ENCODE measurements at places on chromosomes 16 and 17. TPM values are rescaled to one million over a fixed set of nuclear protein-coding genes. Genes with fewer than 3 reads are reported as not detected.

- DNase-seq = no peak
These were observed 33.8 kb downstream of the CHD9NB start for GRCh38 chr16:53018834-53019416.

DNA sequence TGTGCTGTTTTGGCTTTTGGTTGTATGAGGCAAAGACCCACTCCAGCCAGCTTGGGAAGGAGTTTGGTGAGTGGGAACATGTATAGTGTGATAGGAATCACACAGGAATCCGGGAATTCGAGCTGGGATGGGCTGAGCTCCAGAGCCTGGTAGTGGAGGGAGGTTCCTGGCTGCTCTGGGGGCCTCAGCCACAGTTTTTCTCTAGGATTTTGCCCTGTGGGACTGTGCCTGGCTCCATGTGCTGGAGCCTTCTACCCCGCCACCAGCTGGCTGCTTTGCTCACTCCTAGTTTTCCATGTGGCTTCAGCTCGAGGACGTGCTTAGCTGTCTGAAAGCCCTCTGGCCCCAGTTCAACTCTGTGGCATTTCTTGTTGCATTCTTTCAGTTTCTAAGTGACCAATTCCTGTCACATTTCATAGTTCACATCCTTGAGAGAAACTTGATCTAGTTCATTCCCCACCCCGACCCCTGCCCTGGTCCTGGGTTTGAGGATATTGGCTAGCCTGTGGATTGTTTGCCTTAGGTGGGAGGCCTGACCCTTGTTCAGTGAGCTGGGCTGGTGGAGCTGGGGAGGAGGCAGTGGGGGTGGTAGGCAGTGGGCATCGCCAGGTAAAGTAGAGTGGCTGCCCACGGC is 5.0 kb downstream of the SEC14L1 start:
- peak; percentile 79 for DNase-seq

DNA sequence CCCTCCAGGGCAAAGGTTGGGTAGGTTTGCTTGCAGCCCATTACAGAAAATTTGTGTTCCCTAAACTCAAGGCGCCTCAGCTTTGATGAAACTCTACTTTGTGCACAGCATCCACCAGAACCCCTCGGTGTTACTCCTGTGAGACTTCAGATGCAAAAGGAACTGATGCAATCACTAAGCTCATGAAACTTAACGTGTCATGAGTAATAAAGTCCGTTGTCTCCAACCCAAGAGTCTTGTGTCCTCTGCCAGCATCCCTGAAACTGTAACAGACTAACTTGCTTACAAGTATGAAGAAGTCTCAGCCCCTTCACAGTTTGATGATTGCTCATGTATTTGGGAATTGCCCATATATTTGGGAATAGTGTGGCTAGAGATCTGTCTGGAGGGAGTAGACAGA is 74.8 kb upstream of the MARCHF10 start:
- no peak for DNase-seq

DNA sequence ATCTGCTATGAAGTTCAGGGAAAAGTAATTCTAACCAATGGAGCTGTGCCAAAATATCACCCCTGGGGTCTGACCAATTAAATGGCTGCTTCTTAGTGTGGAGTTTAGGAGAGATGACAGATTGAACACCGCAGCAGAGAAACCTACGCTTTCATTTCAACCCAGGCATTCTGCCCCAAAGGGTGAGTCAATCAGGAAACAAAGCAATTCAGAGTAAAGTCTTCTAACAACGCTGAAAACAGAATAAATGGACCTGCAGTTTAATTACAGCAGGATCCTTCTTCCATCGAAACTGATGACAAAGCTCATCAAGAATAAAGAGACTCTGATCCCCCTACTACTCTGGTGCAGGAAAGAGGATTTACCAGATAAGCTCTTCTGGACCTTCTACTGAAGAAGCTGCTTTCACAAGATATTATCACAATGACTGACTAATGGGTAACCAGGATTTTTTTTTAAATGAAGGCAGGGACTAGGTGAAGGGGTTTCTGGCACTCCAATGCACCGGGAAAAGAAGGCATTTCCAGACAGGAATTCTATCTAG is 16.7 kb downstream of the RFFL start:
- DNase-seq = no peak

DNA sequence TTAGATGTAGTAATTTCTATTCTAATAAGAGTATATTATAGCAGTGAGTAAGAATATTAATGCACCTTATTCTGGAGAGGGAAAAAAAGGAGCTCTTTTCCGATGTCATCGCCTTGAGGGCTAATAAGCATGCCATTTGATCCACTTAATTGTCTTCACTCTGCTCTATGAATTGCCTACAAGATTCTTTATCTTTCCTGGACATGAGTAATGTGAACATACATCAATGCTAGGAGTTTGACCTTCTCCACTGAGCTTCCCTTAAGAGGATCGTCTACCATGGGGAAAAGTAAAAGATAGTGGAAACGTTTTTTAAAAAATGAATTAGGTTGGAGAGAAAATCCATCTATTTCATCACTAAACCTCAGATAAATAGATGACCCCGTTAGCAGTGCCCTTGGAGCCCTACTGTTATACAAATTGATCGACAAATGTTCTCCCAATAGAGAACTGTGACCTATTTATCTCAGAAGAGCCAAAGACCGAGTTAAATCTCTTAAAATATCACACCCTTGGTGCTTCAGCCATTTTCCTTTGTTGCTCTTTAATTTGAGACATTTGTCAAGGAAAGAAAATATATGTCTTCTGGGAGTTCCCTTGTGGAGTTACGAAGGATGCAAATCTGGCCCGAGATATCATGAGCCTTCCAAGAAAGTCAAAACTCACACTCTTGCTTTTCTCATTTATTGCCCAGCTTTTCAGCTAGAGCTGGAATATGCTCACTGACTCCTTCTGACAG is 898.5 kb downstream of the KCNJ2 start:
- DNase-seq = peak; percentile 39

- DNase-seq = no peak
These were observed 182.3 kb downstream of the SHISA9 start for GRCh38 chr16:13083681-13084080.

DNA sequence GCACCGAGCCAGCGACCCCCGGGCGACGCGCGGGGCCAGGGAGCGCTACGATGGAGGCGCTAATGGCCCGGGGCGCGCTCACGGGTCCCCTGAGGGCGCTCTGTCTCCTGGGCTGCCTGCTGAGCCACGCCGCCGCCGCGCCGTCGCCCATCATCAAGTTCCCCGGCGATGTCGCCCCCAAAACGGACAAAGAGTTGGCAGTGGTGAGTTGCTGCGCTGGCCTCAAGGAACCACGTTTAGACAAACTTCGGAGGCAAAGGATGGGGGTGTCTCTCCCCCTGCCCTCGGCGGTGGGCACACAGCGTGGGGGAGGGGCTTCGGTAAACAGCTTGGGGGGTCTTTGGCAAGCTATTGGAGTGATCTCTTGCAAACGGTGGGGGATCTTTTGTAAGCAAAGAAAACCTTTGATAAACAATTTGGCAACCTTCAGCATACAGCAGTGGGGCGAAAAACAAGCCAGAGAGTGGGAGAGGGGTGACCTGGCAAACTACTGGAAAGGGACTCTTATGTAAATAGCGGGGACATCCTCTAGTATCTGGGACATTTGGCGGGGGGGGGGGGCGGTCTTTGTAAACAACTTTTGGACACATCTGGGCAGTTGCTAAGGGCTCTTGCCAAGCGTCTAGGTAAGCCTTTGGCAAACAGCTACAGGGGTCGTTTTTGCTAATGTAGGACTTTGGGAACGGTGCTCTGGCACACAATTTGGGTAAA is 587 bp downstream of the MMP2 start:
- no peak for DNase-seq

DNA sequence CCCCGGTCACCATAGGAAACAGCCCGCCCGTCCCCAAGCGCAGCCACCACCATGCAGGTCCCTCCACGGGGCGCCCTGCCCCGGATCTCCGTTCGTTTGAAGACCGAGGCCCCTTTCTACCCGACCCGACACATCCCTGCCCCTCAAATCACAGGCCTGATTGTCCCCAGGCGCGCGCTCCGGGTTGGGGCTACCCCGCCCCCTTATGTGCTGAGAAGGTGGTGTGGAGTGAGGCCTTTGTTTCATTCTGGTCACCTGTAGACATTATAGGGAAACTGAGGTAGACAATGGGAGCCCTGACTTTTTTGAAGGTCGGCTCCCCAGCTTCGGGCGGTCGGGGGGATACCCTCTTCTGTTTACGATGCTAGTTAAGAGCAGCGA is 763 bp upstream of the ACTG1 start:
- peak; percentile 90 for DNase-seq

DNA sequence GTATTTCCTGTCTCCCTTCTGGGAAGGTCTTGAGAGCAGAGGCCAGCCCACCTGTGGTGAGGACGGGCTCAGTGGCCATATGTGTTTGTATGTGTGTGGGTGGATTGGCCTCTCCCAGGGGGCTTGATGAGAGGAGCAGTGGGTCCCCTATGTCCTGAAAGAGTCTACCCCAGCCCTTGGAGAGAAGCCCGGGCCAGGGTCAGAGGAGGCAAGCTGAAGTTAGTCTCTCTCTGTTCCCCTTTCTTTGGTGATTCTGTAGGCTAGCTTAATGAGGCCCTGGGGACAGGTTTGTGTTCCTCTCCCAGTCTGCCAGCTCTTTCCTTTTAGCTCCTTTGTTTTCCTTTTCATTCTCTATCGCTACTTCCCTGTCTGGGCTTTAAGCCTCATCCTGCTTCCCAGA is 23.8 kb upstream of the NFATC3 start:
- DNase-seq = no peak

- no peak for DNase-seq
These were observed 198 bp upstream of the SHISA9 start for GRCh38 chr16:12901204-12901596.

GRCh38 chr16:66422366-66422765 is 4.7 kb upstream of the BEAN1 start:
- DNase-seq = no peak

Gene C16orf95
- 2.1 TPM for polyA plus RNA-seq

Gene FAM171A2
- polyA plus RNA-seq = 61.0 TPM

Gene SLFN14
- polyA plus RNA-seq = 0.30 TPM

Gene CDRT4
- polyA plus RNA-seq = 10.6 TPM

Gene CDRT15
- polyA plus RNA-seq = 0.51 TPM

Gene PIMREG
- 12.5 TPM for polyA plus RNA-seq

Gene ASIC2
- 0.40 TPM for polyA plus RNA-seq

Data from muscle of back (tissue), 13 donors.